Astrocyte of the hippocampus (primary cell): ENCODE measurements at places on chromosomes 13 and 19.

DNA sequence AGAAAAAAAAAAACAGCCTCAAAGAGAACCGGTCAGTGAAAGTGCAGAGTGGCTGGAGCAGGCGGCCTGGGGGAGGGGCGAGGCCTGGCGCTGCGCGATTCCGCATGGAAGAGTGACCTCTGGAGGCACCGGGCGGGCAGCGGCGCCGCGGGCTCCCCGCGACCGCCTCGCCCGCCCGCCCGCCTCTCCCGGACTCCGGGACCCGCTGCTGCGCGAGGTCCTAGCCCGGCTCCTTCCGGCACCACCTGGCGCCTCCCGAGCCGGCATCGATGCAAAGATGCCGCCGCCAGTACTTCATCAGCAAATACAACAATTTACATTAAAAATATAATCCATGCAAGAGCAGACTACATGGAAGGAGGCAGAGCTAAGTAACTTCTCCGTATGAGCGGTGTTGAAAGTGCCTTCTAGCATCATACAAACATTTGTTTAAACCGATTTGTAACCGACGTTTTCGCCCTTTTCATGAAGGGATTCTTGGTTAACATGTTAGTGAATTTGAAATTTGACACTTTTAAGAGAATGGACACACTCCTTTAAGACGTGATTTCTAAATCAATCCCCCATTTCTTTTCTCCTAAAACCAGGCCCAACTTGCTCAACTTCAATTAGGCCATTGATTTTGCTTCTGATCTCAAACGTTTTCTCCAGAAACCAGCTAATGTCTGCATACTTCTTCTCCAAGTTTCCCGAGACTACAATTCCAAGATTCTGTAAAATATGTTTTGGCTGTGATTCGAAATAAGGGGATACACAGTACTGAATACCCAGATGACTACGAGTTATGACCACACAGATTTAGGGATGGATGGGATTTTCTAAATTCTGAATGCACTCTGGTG is 2.1 kb downstream of the EFNB2 start:
- peak; percentile 95 for DNase-seq

- no peak for DNase-seq
Measured at GRCh38 chr19:28359431-28360414, 853.2 kb downstream of the UQCRFS1 start.

- DNase-seq: no peak
Measured at GRCh38 chr13:97928301-97928700, 25.2 kb upstream of the IPO5 start.

- peak; percentile 56 for DNase-seq
Measured at GRCh38 chr13:49667773-49668172, 23.5 kb downstream of the EBPL start.

GRCh38 chr13:48504606-48505005 is 28.3 kb downstream of the RCBTB2 start:
- no peak for DNase-seq

- no peak for DNase-seq
Measured at GRCh38 chr13:33757713-33758112, 60.2 kb upstream of the RFC3 start.
